ENCODE measurements at places on chromosomes 3 and 15. TPM values are rescaled to one million over a fixed set of nuclear protein-coding genes. Genes with fewer than 3 reads are reported as not detected.

- H3K4me3 ChIP-seq = no peak overlapping the region
- no peaks in the 10 kb centered on the region for H3K4me1 ChIP-seq
- no peak overlapping the region for H3K27ac ChIP-seq
- peaks cover 73% of the 10 kb centered on the region for H3K27me3 ChIP-seq
- DNase-seq = no peak
- no peaks in the 10 kb centered on the region for H3K36me3 ChIP-seq
Measured at GRCh38 chr3:70086336-70086735, 86.8 kb downstream of the SAMMSON start.

GRCh38 chr15:69535101-69535638 lies 82.6 kb downstream of the RPLP1 start:
- peaks cover 79% of the 10 kb centered on the region for H3K27me3 ChIP-seq
- H3K4me1 ChIP-seq = peaks cover 18% of the 10 kb centered on the region
- H3K36me3 ChIP-seq = no peaks in the 10 kb centered on the region
- no peak overlapping the region for H3K4me3 ChIP-seq
- no peak for DNase-seq
- no peak overlapping the region for H3K27ac ChIP-seq

GRCh38 chr3:129553719-129554118 lies 10.7 kb downstream of the H1-8 start:
- no peaks in the 10 kb centered on the region for H3K4me1 ChIP-seq
- no peak overlapping the region for H3K4me3 ChIP-seq
- no peak overlapping the region for H3K27ac ChIP-seq
- no peaks in the 10 kb centered on the region for H3K36me3 ChIP-seq
- H3K27me3 ChIP-seq = peaks cover 24% of the 10 kb centered on the region
- DNase-seq = no peak

DNA sequence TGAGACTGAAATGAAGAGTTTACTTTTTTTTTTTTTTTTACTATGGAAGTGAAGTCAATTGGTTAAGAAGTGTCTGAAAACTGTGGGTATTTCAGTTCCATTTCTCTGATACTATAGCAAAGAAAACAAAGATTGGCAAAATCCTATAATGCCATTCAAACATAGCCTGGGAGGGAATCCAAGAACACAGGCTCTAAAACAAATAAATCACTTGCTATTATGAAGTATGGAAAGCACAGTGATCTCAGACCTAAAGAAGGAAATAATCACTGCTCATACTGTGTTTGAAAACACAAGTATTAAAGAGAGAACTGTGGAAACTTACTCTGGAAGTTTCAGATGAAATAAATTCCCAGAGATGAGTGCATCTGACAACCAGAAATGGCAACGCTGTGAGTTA lies 12.0 kb downstream of the SAMMSON start:
- no peaks in the 10 kb centered on the region for H3K36me3 ChIP-seq
- H3K4me3 ChIP-seq = no peak overlapping the region
- DNase-seq = no peak
- H3K4me1 ChIP-seq = no peaks in the 10 kb centered on the region

- peak overlapping the region; percentile 62 for H3K27ac ChIP-seq
- H3K4me1 ChIP-seq = peaks cover 2% of the 10 kb centered on the region
- no peak overlapping the region for H3K4me3 ChIP-seq
Measured at GRCh38 chr3:121096953-121097352, 188.9 kb downstream of the STXBP5L start.

Gene DUOX2
- total RNA-seq = 0.53 TPM
